ENCODE measurements at places on chromosomes 4 and X. TPM values are rescaled to one million over a fixed set of nuclear protein-coding genes. Genes with fewer than 3 reads are reported as not detected.

Gene SLC7A11
- 4.4 TPM for total RNA-seq

Gene HAND2
- total RNA-seq: not detected

Gene SPANXC
- not detected for total RNA-seq

Gene TEX13B
- not detected for total RNA-seq

Gene GAGE12H
- total RNA-seq: not detected

DNA sequence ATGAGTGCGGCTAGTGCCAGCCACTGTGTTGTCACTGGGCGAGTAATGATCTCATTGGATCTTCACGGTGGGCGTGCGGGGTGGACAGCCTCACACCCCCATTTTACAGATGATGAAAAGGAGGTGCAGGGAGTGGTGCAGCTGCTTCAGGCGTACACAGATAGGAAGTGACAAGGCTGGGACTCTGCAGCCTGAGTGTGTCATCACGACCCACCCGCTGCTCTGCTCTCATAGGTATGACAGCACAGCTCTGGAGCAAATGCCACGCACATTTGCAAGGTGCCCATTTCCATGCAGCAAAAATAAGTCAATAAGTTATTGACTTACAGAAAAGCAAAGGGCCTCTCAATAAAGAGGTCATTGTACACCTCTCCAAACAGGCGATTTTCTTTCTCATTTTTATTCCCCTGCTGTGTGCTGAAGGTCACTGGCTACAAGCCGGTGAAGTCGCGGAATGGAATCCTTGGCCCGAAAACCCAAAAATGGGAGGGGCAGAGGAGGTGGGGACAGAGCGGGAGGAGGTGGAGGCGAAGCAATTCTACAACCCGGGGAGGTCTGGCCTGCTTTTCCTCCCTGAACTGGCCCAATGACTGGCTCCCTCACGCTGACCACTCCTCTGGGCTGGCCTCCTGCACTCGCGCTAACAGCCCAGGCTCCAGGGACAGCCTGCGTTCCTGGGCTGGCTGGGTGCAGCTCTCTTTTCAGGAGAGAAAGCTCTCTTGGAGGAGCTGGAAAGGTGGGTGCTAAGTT, at the start of gene SOD3:
TSS of gene SOD3 (plus strand) at position 658 of the 750 bp plus-strand sequence. CDS start 3,949 bp downstream, outside the sequence.
- H3K36me3 ChIP-seq: no peaks in the 10 kb centered on the region
- DNase-seq: no peak
- H3K27me3 ChIP-seq: peaks cover 24% of the 10 kb centered on the region
- H3K27ac ChIP-seq: no peak within 1 kb of the TSS
- H3K4me3 ChIP-seq: no peak within 1 kb of the TSS
- no peaks in the 10 kb centered on the region for H3K4me1 ChIP-seq

DNA sequence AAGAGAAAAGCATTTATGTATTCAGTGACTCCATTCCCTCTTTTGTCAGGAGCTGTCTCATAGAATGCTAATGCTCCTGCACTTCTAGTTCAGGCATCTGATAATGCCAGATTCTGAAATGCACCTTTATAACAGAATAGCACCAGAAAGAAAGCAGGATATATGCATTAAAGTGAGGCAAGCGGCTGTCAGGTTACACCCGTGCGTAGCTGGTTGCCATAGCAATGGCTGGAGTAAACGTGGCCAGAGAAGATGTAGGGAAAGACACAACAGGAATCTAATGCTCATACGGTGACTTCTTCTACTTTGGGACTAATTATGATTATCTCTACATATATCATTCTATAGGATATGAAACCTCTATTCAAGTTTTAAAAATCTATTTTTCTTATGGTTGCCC, 5.9 kb downstream of the EMCN start:
- H3K27ac ChIP-seq: no peak overlapping the region
- DNase-seq: no peak
- H3K4me3 ChIP-seq: no peak overlapping the region
- no peaks in the 10 kb centered on the region for H3K36me3 ChIP-seq
- H3K27me3 ChIP-seq: peaks cover 14% of the 10 kb centered on the region
- no peaks in the 10 kb centered on the region for H3K4me1 ChIP-seq

GRCh38 chr4:8320386-8320750, 50.8 kb downstream of the HTRA3 start:
- no peak overlapping the region for H3K27ac ChIP-seq
- H3K4me3 ChIP-seq: no peak overlapping the region
- H3K27me3 ChIP-seq: no peaks in the 10 kb centered on the region
- no peak for DNase-seq
- no peaks in the 10 kb centered on the region for H3K36me3 ChIP-seq
- H3K4me1 ChIP-seq: no peaks in the 10 kb centered on the region

DNA sequence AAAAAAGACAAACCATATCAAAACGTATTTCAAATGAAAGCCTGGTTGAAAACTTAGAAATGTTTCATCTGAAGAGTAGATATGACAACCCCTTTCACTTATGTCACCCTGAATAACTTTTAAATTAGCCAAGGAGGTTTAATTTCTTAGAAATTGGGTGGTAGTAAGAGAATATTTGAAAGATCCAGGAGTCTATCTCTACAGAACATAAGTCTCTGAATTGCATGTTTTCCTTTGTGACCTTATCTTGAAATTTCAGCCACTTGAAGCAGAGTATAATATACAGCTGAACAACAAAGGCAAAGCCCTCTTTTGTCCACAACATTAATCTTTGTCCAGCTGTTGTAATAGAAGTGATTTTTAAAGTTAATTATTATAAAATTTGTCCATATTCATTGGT, 49.5 kb downstream of the TMEM154 start:
- peaks cover 6% of the 10 kb centered on the region for H3K36me3 ChIP-seq
- H3K27ac ChIP-seq: no peak overlapping the region
- no peak overlapping the region for H3K4me3 ChIP-seq
- no peaks in the 10 kb centered on the region for H3K27me3 ChIP-seq
- DNase-seq: no peak

DNA sequence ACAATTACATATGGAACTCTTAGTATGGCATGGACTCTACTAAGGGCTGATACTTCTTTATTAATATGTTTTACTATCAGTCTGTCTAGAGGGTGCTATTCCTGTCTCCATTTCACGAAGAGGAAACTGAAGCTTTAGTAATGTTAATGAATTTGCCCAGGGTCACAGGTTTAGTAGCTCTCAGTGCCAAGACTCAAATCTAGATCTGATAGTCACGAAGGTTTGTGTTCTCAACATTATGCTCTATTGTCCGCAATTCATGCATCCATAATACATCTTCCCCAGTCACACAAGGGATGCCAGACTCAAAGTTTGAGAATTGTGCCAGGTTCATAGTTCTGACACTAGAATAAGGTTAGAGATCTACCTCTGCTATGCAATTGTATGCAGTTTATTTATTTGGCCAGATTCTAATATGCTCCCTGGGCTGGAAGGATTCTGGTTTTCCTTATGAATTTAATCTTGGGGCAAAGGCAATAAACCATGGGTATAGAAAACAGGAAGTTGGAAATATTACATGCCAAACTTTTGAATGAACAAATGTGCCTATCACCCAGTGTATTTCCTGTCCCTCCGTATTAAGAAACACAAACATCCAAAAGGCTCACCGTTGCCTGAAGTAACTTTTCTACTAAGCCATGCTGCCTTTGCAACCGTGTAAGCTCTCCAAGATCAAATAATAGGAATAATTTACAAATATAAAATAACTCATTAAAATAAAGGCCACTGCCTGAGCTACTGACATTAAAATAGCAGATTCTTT, 478.5 kb downstream of the INPP4B start:
- peak overlapping the region; percentile 87 for H3K27ac ChIP-seq
- peak overlapping the region; percentile 47 for H3K4me3 ChIP-seq
- no peak for DNase-seq
- no peaks in the 10 kb centered on the region for H3K27me3 ChIP-seq
- H3K4me1 ChIP-seq: peaks cover 79% of the 10 kb centered on the region

- H3K27ac ChIP-seq: no peak overlapping the region
- no peaks in the 10 kb centered on the region for H3K36me3 ChIP-seq
- no peaks in the 10 kb centered on the region for H3K4me1 ChIP-seq
Observed at GRCh38 chr4:136831553-136831952, 700.7 kb downstream of the PCDH18 start.

- no peak overlapping the region for H3K4me3 ChIP-seq
- H3K27ac ChIP-seq: no peak overlapping the region
- H3K36me3 ChIP-seq: no peaks in the 10 kb centered on the region
- peaks cover 7% of the 10 kb centered on the region for H3K27me3 ChIP-seq
- no peak for DNase-seq
Observed at GRCh38 chr4:78451407-78451806, 100.2 kb upstream of the ANXA3 start.

DNA sequence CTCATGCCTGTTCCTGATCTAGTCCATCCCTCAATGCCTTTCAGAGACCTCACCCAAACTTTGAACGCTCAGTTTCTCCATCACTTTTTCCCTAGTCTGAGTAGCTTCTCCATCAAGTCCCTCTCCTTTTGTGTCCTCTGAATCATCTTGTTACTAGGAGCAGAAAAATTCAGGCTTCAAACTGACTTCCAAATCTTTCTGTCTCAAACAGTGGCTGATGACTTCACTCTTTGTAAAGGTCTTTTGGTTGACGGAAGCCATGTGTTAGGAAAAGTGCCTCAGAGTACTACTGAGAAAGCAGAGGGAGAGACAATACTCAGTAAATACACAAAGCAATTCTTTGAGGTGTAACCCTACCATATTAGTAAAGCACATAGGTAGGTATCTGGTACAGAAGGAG, 65.7 kb upstream of the CAMK2D start:
- H3K4me3 ChIP-seq: no peak overlapping the region
- no peak for DNase-seq
- H3K27ac ChIP-seq: no peak overlapping the region
- H3K4me1 ChIP-seq: peaks cover 48% of the 10 kb centered on the region
- H3K36me3 ChIP-seq: no peaks in the 10 kb centered on the region
- peaks cover 2% of the 10 kb centered on the region for H3K27me3 ChIP-seq

DNA sequence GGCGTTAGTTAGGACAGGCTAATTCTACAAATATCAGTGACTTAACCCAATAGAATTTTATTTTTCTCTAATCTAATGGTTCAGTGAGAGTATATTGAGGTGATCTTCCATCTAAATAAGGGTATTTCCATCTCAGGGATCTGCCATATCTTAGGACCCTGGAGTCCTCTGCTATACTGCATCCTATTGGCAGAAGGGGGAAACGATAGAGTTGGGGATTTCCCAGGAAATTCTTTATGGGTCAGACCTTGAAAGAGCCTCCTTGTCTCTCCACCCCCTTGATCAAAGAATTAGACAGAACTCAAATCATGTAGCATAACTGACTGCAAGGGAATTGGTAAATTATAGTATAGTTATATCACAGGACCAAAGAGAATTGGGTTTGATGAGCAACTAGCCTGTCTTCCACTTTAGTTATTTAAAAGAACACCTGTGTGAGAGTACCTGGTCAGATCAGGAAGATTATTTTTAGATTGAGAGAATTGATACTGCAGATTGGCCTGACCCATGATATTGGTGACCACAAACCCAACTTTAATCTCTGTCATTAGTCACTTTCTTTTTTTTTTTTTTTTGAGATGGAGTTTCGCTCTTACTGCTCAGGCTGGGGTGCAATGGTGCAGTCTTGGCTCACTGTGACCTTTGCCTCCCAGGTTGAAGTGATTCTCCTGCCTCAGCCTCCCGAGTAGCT, 25.6 kb downstream of the SMARCA5 start:
- no peak overlapping the region for H3K4me3 ChIP-seq
- peaks cover 66% of the 10 kb centered on the region for H3K36me3 ChIP-seq
- H3K27ac ChIP-seq: peak overlapping the region; percentile 48
- H3K4me1 ChIP-seq: peaks cover 17% of the 10 kb centered on the region

Data from activated CD4-positive, alpha-beta T cell treated with anti-CD3 and anti-CD28 coated beads for 36 hours (primary cell).